ENCODE measurements at places on chromosomes 13 and 19.

- no peak for DNase-seq
These were observed 13.5 kb downstream of the C2CD4C start for GRCh38 chr19:395467-395866.

DNA sequence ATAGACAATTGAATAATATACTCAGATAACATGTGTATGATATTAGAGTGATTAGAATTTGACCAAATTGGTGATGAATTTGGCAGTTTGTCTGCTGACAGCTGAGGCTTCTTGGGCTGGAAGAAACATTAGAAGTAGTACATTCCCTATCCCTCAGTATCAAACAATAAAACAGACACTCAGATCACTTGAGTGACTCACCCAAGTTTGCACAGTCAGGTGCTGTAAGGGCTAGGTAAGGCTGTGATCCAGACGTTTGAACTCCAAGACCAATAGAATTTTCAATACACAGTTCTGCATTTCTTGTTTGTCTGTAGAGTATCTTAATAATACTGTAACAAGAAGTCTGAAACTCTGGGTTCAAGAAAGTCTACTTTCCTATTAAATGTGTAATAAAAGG lies 223.5 kb downstream of the POSTN start:
- no peak for DNase-seq

- no peak for DNase-seq
These were observed 10.6 kb upstream of the PDCD2L start for GRCh38 chr19:34393629-34394028.

GRCh38 chr19:32350471-32350865 lies 5.1 kb downstream of the ZNF507 start:
- no peak for DNase-seq

- DNase-seq: no peak
These were observed 73.5 kb upstream of the IRS2 start for GRCh38 chr13:109859898-109860297.

DNA sequence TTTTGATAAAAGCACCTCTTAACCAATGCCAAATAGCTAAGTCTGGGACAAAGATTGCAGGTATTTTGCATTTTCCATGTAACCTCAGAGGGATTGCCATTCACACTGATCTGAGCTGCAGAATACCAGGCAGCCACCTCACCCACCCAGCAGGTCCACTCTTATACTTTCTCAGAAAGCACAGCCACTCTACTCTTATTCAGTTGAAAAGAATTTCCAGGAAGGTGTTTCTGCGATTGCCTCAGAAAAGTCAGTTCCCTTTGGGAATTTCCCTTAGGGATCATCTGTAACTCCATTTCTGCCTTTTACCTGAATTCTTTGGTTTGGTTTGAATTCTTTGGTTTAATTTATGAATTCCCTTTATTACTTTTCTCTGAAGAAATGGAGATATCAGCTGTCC lies 904 bp upstream of the ALOX5AP start:
- DNase-seq: no peak
